ENCODE measurements at places on chromosomes 5 and 9. TPM values are rescaled to one million over a fixed set of nuclear protein-coding genes. Genes with fewer than 3 reads are reported as not detected.

Gene PHYHD1
- total RNA-seq = 17.7 TPM

Gene TMOD1
- 45.9 TPM for total RNA-seq

Gene KCNV2
- not detected for total RNA-seq

Gene MCTP1
- 20.4 TPM for total RNA-seq

Gene TMEM232
- total RNA-seq = 1.6 TPM

Gene SH3GL2
- under 0.01 TPM for total RNA-seq

Gene ZBTB34
- total RNA-seq = 17.2 TPM

Gene KCNIP1
- total RNA-seq = 4.2 TPM

Gene PALM2AKAP2
- total RNA-seq = 24.0 TPM

Gene SIT1
- 1.0 TPM for total RNA-seq

Gene POLR3G
- 0.52 TPM for total RNA-seq

Gene SPATA6L
- total RNA-seq = 1.6 TPM

Gene HDAC3
- total RNA-seq = 40.7 TPM

Gene ZNF782
- total RNA-seq = 5.2 TPM

Gene LECT2
- total RNA-seq = not detected

Gene FOXD4L6
- not detected for total RNA-seq

Gene ZDHHC21
- 24.5 TPM for total RNA-seq

Gene PCDHB11
- 4.2 TPM for total RNA-seq

Gene PHF24
- under 0.01 TPM for total RNA-seq

Gene SPARC
- 1,314 TPM for total RNA-seq

Gene F2RL1
- total RNA-seq = 0.52 TPM

Gene GBGT1
- total RNA-seq = 2.6 TPM

Gene EMB
- 3.7 TPM for total RNA-seq

Gene SLC27A6
- 1.6 TPM for total RNA-seq

Gene MARCHF11
- total RNA-seq = 1.0 TPM

Gene GRPEL2
- total RNA-seq = 14.1 TPM

Gene MCIDAS
- total RNA-seq = not detected

Gene LCNL1
- total RNA-seq = under 0.01 TPM

Gene DRD1
- total RNA-seq = not detected

Gene PCDHA3
- not detected for total RNA-seq

Gene OBP2B
- not detected for total RNA-seq

Gene FAM78A
- 14.6 TPM for total RNA-seq

Gene PCDHA9
- 0.52 TPM for total RNA-seq

Gene SPATA31C1
- not detected for total RNA-seq

Gene ANGPTL2
- total RNA-seq = 37.6 TPM

Gene KCTD16
- total RNA-seq = under 0.01 TPM

Gene CTNND2
- 0.52 TPM for total RNA-seq

Gene FOXD4L3
- total RNA-seq = not detected

Gene GKAP1
- total RNA-seq = 8.4 TPM

Gene PCDHB2
- 2.6 TPM for total RNA-seq

Gene WDR70
- total RNA-seq = 23.0 TPM

Gene ANKRD33B
- 2.6 TPM for total RNA-seq

Gene SLC6A3
- total RNA-seq = not detected

Gene CAVIN4
- total RNA-seq = 172 TPM

Gene ELAVL2
- total RNA-seq = 3.1 TPM

Gene HTR4
- total RNA-seq = not detected

Gene IL13
- not detected for total RNA-seq

Gene FREM1
- total RNA-seq = 17.2 TPM

Gene MARCOL
- not detected for total RNA-seq

Gene HMMR
- total RNA-seq = 2.6 TPM

Gene F2RL2
- total RNA-seq = under 0.01 TPM

Gene PCDH1
- total RNA-seq = 20.9 TPM

Gene C9orf72
- total RNA-seq = 15.1 TPM

Gene CCL27
- total RNA-seq = not detected

Gene PDCD1LG2
- total RNA-seq = 3.7 TPM

Gene OMD
- 4.7 TPM for total RNA-seq

Data from skeletal muscle tissue (tissue), 5 donors.